Femur (tissue), 1 donor: ENCODE measurements at places on chromosomes 6 and 20.
A peak's percentile ranks its signal among the peaks of the same experiment; 100 is the strongest.

DNA sequence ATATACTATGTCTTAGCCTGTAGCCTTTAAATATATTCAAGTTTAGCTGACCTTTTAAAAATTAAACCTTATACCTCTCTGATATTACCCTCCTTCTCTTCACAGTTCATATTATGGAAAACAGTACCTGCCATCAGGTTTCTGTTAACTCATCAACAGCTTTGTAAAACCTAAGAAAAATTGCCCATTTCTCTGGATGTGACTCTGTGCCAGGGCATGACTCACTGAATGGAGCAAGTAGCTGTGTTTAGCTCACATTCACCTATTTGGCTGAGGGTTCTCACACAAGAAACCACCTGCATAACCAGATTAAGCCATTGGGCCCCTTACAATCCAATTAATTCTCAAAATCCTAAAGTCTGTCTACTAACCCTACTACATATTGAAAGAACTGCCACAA, 678.8 kb upstream of the MARCKS start:
- no peak for DNase-seq

DNA sequence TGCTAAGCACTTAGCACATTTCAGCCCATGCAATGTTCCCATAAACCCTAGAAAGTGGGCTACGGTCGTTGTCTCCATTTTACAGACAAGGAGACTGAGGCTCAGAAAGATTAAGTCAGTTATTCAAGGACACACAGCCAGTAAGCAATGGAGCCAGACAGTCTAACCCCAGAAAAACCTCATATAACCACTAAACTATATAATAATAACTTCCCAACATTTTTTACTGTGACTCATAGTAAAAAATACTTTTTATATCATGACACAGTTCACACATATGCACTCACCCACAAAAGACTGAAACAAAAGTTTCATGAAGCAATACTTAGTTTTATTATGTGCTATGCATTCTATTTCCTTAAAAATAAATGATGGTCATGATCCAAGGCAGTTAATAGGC, 66.2 kb upstream of the EYA2 start:
- no peak for DNase-seq

- no peak for DNase-seq
These were observed 25.5 kb upstream of the SSTR4 start for GRCh38 chr20:23009636-23010035.

DNA sequence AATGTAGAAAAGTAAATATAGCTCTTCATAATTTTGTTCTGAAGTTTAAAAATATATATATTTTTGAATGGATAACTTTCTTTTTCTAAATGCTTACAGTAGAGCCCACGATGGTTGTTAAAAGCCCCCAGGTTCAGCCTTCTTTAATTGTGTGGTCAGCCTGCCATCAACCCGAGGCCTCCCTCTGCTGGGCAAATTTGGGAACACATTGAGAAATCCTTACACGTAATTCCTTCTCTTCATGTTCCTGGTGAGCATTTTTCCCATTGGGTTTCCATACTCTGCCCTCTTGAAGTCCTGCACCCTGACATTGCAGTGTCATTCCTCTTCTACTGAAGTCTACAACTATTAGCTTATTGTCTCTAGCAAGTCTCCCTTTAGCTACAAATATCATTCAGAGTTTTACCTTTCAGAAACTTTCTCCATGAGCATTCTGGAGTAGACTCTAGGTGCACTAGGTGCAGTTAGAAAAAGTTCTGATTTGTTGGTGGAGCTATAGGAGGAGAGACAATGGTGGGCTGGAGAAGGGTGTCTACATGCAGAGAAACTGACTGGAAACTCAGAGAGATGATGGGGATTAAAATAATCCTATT, 40.6 kb downstream of the TRIM38 start:
- DNase-seq, result peak; percentile 62

DNA sequence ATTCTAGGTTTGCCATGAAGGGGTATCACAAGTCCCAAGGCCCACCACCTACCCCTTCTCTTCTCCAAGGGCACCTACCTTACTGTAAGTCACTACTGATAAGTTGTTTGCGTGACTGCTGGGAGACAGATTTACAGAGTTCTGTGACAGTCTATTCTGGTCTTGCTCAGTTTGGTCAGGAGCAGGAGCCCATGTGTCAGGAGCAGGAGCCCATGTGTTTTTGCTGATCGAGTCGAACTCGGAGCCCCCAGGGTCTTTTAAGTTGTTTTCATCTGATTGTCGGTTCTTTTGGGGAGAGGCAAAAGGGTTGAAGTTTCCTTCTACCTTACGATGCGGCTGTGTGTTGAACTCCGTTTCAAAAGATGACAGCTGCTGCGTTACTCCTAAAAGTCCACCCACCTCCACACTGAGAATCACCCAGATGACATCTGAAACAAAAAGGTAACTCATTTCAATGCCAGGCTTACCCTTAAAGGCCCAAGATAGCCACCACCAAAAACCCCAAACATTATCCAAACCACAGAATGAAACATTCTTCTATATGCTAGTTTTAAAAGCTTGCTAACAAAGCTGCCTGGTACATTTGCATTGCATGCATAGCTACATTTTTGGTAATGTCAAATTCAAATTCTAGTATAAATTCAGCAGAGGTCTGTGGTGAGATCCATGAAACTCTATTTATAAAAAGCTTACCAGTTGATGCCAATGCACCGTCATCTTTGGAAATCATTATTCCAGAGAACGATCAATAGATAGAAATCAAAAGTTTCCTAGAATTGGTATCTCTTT, 50.5 kb upstream of the SPDEF start:
- DNase-seq, result no peak

DNA sequence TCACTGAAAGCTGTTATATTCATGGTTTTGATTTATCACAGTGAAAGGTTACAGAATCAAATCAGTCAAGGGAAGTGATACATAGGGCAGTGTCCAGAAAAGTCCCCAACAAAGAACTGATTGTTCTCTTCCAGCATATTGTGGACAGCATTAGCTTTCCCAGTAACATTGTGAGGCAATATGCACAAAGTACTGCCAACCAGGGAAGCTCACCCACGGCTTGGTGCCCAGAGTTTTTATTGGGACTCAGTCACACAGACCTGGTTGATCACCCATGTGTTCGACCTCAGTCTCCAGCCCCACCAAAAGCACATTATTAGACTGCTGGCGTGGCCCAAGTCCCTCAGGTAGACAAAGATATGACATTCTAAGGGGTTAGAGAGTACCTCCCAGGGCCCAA, 76.0 kb downstream of the LCA5 start:
- no peak for DNase-seq

- DNase-seq, result peak; percentile 66
These were observed 2.5 kb downstream of the TNFRSF6B start for GRCh38 chr20:63698739-63699465.

DNA sequence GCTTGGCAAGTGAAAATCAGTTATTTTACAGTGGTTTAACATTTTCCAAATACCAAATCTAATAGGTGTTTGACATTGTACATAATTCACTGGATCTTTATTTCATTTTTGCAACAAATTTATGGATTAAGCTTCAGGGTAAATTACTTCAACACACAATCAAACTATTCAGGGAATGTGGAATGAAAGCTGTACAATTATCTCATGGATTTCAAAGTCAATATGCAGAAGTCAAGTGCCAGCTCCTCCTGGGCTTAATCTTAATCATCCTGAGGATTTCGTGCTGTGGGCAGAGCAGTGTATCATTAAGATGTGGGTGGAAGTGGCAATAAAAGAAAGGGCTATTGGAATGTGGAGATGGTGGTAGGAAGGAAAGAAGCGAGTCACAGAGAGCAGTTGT, 548.8 kb downstream of the COL12A1 start:
- no peak for DNase-seq

GRCh38 chr6:116405138-116405537, 34.4 kb downstream of the DSE start:
- peak; percentile 79 for DNase-seq

GRCh38 chr6:46610862-46611553, 41.6 kb downstream of the CYP39A1 start:
- no peak for DNase-seq

DNA sequence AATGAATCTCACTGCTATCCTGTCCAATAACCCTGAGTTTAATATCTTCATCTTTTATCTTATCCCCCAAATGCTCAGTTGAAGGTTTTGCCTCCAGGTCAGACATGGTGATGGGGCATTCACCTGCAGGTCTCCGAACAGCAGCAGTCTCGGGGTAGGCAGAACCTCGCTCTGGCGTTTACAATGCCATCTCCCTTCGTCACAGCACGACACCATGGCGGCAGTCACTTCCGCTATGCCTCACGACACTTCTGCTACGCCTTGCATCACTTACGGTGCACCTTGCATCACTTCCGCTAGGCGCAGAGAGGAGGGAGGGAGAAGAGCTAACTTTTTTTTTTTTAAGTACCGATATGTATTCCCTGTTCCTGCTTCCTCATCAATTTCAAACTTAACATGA, 194.9 kb downstream of the BCAS1 start:
- peak; percentile 54 for DNase-seq

GRCh38 chr20:15033891-15034290, 696.5 kb upstream of the FLRT3 start:
- DNase-seq, result no peak

GRCh38 chr6:137883400-137884148, 16.5 kb downstream of the TNFAIP3 start:
- no peak for DNase-seq

GRCh38 chr6:133309579-133309978, 68.4 kb downstream of the EYA4 start:
- DNase-seq, result no peak

GRCh38 chr6:166581091-166581511, 5.4 kb downstream of the RAMACL start:
- DNase-seq, result no peak

- no peak for DNase-seq
These were observed 61.5 kb downstream of the SHLD1 start for GRCh38 chr20:5811746-5812145.

GRCh38 chr6:386688-387266, 4.8 kb upstream of the IRF4 start:
- DNase-seq, result no peak

- no peak for DNase-seq
These were observed 5.5 kb downstream of the HNF4A start for GRCh38 chr20:44361021-44361420.
